Mesangial cell (primary cell): ENCODE measurements at places on chromosomes 6 and 20. TPM values are rescaled to one million over a fixed set of nuclear protein-coding genes. Genes with fewer than 3 reads are reported as not detected.

Gene GTSF1L
- total RNA-seq = not detected in 2 replicates

Gene TNXB
- 0.16 and 0.51 TPM in 2 replicates for total RNA-seq

Gene MTG2
- total RNA-seq = 22.6 and 27.4 TPM in 2 replicates

Gene PAX1
- total RNA-seq = not detected in 2 replicates

Gene PNLDC1
- 0.13 TPM in 1 of 2 replicates, not detected in the other for total RNA-seq
